ENCODE measurements at places on chromosomes 4 and X.

DNA sequence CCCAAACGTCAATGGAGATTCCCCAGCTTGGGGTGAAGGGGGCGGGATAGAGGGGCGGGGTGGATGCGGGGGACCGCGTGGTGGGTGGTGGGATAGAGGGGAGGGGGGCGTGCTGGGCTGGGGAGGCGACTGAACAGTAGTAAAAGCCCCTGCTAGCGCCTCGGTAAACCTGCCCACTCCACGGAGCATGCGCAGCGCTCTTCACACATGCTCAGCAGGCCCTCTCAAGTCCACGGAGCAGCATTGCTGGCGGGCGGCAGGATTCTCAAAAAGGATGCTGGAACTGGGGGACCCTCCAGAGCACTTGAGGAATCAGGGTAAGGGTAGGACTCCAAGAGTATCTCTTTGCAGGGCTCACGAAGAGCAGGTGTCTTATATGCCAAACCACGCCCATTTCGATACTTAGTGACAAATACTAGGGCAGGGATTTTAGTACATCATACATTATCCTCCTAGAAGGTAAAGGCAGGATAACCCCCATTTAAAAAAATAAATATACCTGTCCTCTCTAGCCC, 378 bp upstream of the RPS6KA6 start:
- peak; percentile 80 for DNase-seq

DNA sequence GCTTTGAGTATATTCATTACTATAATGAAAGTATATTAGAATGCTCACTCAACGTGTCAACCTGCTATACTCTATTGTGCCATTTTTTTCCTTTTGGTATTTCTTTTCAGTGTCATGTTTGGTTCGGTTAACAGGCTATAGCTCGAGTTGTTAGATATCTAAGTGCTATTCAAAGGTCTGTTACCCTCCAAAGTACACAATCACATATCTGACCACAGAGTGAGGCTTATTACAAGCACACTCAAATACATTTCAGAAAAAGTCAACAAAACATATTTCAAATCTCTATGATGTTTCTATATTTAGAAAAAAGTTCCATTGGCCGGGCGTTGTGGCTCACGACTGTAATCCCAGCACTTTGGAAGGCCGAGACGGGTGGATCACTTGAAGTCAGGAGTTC, 32.8 kb downstream of the WNK3 start:
- DNase-seq: no peak

DNA sequence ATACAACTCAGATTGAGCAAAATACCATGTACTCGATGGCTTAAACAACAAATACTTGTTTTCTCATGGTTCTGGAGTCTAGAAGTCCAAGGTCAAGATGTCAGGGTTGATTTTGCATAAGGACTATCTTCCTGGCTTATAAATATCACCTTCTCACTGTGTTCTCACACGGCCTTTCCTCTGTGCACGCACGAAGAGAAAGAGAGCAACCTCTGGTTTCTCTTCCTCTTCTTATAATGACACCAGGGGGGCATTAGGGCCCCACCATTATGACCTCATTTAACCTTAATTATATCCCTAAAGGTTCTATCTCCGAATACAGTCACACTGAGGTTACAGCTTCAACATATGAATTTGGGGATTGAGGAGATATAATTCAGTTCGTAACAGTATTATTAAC, 504.0 kb downstream of the MAGEE1 start:
- no peak for DNase-seq

DNA sequence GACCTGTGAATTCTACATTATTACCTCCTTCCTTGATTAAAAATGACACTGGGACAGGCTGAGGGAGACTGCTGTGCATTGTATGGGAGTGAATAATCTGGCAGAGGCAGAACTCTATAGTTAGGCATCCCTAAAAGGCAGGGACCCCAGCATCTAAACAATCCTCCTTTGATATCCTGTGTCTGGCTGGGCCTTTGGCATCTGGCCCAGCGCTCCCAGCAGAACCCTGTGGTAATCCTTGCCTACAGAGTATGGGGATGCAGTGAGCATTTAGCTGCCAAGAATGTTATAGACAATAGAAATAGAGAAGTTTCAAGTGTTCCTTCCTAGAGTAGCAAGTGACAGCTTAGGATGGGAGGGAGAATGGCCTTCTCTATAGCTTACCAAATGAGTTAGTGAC, 38.5 kb downstream of the ZCCHC12 start:
- DNase-seq: no peak

GRCh38 chr4:118716304-118716703, 31.1 kb downstream of the METTL14 start:
- no peak for DNase-seq

DNA sequence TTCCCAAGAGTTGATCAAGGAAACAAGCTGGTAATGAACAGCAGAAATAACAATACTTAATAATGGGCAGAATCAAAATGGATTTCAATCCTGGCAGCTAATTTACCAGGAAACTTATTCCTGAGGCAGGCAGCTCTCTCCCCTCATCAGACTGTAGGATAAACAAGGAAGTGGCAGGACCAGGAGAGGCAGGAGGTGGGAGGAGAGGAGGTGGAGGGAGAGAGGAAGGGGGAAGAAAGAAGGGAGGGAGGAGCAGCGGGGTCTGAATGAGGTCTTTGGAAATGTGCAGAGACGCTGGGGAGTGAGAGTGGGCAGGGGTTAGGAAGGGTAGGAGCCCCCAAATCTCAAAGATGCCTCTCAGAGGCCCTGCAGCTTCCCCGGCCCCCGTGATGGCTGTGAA, 231.5 kb downstream of the BCOR start:
- peak; percentile 72 for DNase-seq

- DNase-seq: no peak
Measured at GRCh38 chr4:151315212-151315886, 10.1 kb downstream of the SH3D19 start.

DNA sequence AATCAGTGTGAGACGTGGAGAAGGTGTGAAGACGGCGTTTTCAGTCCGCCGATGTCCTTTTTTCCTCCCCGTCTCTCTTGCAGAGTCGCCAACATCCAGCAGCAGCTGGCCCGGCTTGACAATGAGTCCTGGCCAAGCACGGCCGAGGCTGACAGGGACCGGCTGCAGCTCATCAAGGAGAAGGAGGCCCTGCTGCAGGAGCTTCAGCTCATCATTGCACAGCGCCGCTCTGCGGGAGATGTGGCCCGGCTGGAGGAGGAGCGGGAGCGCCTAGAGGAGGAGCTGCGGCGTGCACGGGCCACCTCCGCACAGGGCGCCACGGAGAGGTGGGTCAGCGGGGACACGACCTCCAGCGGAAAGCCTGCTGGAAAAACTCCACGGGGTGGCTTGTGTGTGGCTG, 47.1 kb upstream of the CLCN4 start:
- no peak for DNase-seq

- peak; percentile 16 for DNase-seq
Measured at GRCh38 chr4:77920371-77920770, 57.7 kb downstream of the MRPL1 start.

DNA sequence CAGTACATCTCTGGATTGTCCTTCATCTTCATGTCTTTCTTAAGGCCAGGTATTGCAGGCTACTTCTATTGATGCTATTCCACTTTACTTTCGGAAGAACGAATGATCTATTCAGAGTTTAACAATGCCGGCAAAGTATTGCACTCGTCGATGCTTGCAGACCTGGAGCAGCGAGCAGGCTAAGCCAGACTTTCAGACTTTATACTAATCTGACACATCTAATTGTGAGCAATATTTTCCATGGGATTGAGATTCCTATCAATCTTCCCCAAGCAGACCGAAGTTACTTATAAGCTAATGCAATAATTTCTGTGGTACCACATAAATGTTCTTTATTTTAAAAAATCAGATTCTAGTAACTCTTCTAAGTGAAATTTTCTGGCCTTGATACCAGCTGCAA, 1.6 kb downstream of the EMCN start:
- DNase-seq: no peak

DNA sequence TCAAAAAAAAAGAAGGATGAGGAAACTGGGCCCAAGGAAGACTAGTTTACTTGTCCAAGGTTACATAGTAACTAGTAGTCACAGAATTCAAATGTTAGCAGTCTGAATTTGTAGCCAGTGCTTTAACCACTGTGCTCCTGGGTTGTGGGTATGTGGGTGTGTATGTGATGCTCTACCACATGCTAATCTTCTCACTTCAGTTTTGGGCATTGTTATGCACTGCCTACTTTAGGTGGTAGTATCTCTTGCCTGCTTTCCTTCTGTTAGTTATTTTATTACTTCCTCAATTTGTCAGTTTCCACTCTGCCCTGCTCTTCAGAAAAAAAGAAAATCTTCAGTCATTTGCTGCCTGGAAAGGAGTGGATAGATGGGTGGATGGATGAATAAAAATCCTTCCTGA, 219.2 kb downstream of the RPA4 start:
- DNase-seq: no peak

GRCh38 chr4:101232074-101232776, 115.1 kb downstream of the PPP3CA start:
- no peak for DNase-seq

GRCh38 chrX:129577473-129577872, 37.4 kb downstream of the OCRL start:
- no peak for DNase-seq

DNA sequence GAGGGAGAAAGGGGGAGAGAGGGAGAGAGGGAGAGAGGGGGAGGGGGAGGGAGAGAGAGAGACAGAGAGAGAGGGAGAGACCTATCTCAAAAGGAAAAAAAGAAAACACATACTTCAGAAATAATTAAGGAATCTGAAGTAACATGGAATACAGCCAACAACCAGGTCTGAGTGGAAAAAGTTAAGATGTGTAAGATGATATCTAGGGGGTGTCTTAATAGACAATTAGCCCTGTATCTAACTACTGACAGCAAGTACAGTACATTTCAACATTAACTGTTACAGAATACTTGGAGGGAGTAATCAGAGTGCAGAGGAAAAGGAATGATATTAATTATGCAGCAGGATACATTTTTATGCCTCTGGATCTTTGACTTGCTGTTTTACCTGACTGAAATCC, 22.4 kb downstream of the NUP54 start:
- DNase-seq: no peak

- DNase-seq: peak; percentile 42
Measured at GRCh38 chrX:64885850-64886249, 90.4 kb downstream of the ZC4H2 start.

- peak; percentile 1 for DNase-seq
Measured at GRCh38 chr4:80709082-80709869, 321.2 kb upstream of the BMP3 start.

GRCh38 chrX:49251325-49251724, 13.2 kb downstream of the FOXP3 start:
- no peak for DNase-seq

- DNase-seq: no peak
Measured at GRCh38 chr4:75683482-75684155, 10.4 kb upstream of the G3BP2 start.

- DNase-seq: no peak
Measured at GRCh38 chr4:24226667-24227066, 336.8 kb upstream of the PPARGC1A start.

GRCh38 chr4:13876940-13877339, 249.4 kb upstream of the BOD1L1 start:
- no peak for DNase-seq

- peak; percentile 56 for DNase-seq
Measured at GRCh38 chr4:104490096-104490769, 4.5 kb downstream of the CXXC4 start.

GRCh38 chr4:6516281-6516680, 43.9 kb upstream of the PPP2R2C start:
- DNase-seq: no peak

DNA sequence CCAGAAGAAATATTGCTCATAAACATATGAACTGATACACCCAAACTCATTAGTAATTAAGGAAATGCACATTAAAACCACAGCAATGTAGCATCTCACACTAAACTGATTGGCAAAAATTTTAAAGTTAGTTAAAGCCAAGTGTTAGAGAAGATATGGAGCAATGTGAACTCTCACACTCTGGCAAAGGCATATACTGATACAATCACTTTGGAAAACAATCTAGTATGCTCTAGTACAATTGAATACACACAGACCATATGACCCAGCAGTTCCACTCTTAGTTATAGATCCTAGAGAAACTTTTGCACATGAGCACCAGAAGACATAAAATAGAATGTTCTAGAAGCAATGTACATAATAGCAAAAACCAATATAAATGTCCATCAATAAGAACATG, 8.4 kb upstream of the AWAT1 start:
- DNase-seq: no peak

GRCh38 chr4:109559983-109560686, at the start of gene MCUB:
MCUB (plus strand) TSS chr4:109560246; CDS start chr4:109560338, 92 bp downstream.
- peak; percentile 92 for DNase-seq

- no peak for DNase-seq
Measured at GRCh38 chr4:53962516-53963225, 101.7 kb downstream of the CHIC2 start.

- DNase-seq: no peak
Measured at GRCh38 chr4:180363815-180364214, 1879.4 kb upstream of the TENM3 start.

DNA sequence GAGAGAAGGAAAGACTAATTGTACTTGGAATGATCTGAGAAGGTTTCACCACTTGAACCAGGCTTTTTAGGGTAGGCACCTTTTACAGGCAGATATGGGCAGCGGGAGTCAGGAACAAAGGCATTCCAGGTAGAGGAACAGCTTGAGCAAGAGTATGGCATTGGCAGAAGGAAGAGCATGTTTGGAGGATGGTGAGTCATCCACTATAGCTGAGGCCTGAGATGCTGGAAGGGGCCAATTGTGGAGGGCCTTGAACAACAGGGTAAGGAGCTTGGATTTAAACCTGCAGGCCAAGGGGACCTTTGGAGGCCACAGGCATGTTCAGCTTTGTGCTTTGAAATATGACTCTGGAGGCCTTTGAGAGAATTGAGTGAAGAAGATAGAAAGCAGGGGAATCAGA, 32.2 kb downstream of the PFKFB1 start:
- peak; percentile 4 for DNase-seq

DNA sequence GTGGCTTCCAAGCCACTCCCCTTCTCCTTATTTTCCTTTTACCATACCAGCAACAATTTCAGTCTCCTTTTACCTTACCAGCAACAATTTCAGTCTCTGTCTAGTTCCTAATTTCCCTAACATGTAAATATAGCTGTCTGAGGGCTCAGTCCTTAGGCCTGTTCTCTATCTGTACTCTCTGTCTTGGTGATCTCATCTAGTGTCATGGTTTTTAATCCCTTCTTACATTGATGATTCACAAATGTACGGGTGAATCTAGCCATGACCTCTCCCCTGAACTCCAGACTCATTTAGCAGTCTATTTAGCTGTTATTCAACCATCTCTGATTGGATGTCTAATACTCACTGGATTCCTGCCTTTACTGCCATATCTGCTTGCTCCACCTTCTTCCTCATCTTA, 7.2 kb downstream of the IL15 start:
- DNase-seq: peak; percentile 75
